Smooth muscle cell of the brain vasculature (primary cell): ENCODE measurements at places on chromosomes 5 and 9.

GRCh38 chr5:82719368-82719767 is 357.8 kb downstream of the TMEM167A start:
- DNase-seq: no peak

GRCh38 chr9:3656224-3656623 is 130.4 kb upstream of the RFX3 start:
- no peak for DNase-seq

DNA sequence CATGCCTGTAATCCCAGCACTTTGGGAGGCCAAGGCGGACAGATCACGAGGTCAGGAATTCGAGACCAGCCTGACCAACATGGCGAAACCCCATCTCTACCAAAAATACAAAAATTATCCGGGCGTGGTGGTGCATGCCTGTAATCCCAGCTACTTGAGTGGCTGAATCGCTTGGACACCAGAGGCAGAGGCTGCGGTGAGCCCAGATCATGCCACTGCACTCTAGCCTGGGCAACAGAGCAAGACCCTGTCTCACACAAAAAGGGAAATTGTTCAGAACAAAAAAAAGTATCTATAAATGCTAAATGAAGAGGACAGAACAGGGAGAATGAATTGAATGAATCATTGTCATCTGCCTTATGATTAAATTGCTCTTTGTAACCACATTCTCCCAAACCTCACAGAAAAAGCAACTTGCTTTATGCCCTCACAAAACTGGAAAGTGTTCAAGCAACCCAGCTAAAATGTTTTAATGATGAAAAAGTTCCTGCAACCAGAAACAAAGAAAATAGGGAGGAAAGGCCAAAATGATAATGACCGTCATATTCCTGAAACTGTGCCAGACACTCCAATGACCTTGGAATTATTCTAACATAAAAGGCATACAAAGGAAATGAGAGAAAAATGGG is 83.7 kb downstream of the SERINC5 start:
- no peak for DNase-seq

DNA sequence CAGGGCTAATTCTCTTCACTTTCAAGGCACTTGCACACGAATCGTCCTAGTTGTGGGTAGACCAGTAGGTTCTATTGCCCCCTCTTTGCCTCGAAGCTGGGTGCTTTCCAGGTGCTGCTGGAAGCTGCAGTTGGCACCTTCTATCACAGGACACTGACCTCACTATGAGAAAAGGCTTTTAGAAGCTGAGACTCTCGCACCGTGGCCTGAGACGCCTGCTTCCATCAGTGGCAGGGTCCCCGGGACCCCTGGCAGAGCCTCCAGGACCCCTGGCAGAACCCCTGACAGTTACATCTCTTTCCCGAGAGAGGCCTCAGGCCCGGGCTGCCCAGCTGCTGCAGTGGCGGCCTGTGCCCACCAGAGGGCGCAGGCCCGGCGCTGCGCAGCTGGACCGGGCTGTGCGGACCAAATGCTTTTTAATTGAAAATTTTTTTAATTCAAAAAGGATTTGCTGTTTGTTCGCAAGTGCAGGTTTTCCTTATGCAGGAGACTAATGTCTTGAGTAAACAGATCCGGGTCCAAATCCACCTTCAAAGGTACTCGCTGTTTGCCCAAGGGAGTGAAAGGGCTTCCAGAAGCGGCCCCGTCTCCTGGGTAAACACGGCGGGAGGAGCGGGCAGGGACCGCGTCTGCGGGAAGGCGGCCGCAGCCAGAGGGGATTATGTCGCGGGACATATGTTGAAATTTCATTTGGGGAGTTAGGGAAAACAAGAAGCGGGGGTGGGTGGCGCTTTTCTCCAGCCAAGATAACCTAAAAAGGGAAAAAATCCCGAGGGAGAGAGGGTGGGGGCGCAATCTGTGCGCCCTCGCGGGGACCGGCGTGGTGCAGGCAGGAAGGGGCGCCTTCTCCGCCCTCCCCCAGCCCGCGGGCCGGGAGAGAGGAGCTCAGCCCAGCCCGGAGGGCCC is 114.5 kb upstream of the LMX1B start:
- DNase-seq: no peak

GRCh38 chr5:37665272-37665671 is 174.6 kb downstream of the GDNF start:
- no peak for DNase-seq

GRCh38 chr5:1881731-1882336 is 891 bp downstream of the IRX4 start:
- no peak for DNase-seq

DNA sequence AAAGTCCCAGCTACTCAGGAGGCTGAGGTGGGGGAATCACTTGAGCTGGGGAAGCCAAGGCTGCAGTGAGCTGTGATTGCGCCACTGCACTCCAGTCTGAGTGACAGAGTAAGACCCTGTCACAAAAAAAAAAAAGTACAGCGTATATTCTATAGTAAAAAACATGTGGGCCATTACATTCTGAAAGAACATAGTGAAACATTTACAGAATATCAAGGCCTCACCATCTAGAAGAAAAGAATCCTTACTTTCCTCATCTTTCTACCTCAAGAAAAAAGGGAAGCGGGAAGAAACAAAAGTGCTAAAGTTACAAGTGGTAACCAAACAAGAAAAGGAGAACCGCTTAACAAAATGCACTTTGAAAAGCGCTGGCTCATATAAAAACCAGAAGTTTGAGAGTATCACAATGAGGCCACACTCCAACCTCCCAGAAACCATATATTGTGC is 5.7 kb upstream of the SYK start:
- DNase-seq: no peak

DNA sequence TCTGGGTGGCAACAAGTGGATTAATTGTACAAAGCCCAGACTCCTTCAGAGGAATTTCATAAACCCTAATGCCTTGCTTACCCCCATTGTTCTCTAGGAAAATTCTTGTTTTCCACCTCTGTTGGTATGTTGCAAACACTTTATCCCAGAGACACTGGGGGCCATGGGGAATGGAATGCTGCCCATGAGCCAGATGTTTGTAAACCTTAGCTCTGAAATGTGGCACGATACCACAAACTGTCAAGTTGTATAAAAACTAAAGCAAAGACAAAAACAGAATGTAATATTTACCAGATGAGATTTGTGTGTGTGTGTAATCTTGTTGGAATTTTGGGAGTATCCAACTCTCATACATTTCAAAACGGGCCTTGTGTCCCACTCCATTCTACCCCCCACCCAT is 465.0 kb downstream of the EBF1 start:
- no peak for DNase-seq

DNA sequence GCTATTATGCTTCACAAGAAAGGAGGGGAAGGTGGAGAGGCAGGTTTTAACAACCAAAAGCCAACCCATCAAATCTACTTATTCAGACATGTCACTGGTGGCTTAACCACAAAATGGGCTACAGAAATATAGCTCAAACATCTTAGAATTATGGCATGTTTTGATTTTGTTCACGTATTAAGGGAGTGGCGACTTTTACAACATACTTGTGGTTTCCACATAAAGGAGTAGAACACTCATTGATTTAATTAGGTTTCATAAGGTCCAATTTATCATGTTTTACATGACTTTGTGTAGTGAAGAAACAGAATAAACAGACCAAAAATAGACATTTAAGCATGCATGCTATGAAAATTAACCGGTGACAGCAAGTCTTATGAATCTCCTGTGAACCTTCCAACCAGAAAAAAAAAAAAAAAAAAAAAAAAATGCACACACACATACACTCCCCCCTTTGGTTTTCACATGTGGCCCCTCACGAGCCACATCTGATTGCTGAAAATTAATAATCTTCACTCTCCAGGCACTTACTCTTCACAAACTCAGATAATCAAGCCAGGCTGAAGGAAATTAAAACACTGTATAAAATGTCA is 5.4 kb downstream of the ZNF608 start:
- DNase-seq: no peak

- DNase-seq: no peak
Measured at GRCh38 chr9:131148966-131149687, 23.7 kb downstream of the NUP214 start.

DNA sequence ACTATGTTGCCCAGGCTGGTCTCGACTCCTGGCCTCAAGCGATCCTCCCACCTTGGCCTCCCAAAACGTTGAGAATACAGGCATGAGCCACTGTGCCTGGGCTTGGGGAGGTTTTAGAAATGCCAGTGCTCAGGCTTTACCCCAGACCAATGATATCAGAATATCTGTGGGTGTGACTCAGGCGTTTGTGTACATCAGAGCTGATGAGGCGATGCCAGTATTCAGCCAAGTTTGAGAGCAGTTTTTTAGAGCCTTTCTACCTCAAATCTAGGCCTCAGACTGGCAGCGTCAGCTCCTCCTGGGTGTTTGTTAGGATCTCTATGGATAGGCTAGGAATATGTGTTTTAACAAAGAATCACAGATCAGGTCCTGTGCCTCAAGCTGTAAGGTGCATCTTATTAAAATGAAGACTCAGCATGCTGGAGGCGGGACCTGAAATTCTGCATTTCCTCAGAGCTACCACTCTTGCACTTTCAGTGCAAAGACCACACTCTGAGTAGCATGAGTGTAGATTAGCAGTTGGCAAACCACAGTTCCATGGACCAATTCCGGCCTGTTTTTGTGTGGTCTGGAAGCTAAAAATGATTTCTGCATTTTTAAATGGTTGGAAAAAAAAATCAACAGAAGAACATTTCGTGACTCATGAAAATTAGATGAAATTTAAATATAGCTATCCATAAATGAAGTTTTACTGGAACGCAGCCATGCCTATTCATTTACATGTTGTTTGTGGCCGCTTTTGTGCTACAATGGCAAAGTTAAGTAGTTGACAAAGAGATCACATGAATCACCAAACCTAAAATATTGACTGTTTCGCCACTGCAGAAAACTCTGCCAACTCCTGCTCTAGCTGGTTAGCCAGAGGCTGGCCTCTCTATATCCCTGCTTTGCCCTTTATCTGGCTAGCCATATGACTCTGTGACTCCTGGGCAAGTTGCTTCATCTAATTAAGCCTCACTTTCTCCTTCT is 92.2 kb downstream of the KLF4 start:
- DNase-seq: no peak

- DNase-seq: no peak
Measured at GRCh38 chr5:10786835-10787234, 25.8 kb upstream of the DAP start.

- no peak for DNase-seq
Measured at GRCh38 chr9:27483576-27483975, 40.5 kb upstream of the IFNK start.

GRCh38 chr5:107936515-107936914 is 265.8 kb upstream of the EFNA5 start:
- no peak for DNase-seq
